K562 (cell line): ENCODE measurements at places on chromosomes 12 and 14.

- DNase-seq: no peak
These were observed 22.8 kb downstream of the APOBEC1 start for GRCh38 chr12:7642876-7643309.

DNA sequence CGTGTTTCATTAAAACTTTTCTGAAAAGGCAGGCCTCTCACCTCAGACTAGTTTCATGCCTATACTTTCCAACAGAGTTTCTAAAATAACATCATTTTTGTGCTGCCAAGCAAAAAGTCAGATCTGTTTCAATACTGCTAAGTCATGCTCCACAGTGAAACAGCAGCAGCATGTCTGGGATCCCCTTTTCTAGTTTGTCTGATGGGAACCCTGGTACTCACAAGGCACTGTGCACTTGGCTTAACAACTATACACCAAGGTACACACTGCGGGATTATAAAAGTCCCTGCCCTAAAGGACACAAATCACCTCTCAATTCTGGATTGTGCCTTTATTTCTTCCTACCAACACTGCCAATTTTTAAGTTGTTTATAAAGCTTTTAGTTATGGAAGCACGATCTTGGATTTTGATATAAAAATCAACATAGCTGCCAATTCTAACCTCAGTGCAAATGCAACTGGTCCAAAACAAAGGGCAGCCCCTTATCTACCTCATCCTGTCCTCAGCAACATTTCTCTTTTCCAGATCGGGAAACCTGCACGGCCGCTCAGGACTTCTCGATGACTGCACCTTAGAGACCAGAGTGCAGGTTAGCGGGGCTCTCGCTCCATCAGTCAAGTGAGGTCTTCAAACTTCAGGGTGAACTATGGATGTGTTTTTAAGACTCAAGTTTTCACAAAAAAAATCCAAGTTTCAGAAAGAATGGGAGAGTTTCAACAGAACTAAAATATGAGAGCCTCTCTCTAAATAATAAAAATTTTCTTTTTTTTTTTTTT, 1.7 kb upstream of the EIF5 start:
- DNase-seq: no peak

DNA sequence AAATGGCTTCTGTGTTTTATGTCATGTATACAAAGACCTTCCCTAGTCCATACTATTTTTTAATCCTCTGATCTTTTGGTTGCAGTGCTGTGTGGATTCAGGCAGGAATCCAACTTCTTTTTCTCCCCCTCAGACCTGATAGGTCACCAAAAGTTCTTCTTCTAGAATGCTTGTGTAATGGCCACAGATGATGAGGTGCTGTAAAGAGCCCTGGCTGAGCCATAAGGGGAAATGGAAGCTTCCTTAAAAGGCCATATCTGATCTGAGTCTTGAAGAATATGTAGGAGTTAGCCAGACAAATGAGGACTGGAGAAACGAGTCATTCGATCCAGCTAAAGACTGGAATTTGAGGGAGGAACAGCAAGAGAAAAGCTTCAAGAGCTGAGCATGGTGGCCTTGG, 353.9 kb downstream of the PCNX1 start:
- DNase-seq: no peak

- no peak for DNase-seq
These were observed 268.6 kb downstream of the BTG1 start for GRCh38 chr12:91877022-91877421.

DNA sequence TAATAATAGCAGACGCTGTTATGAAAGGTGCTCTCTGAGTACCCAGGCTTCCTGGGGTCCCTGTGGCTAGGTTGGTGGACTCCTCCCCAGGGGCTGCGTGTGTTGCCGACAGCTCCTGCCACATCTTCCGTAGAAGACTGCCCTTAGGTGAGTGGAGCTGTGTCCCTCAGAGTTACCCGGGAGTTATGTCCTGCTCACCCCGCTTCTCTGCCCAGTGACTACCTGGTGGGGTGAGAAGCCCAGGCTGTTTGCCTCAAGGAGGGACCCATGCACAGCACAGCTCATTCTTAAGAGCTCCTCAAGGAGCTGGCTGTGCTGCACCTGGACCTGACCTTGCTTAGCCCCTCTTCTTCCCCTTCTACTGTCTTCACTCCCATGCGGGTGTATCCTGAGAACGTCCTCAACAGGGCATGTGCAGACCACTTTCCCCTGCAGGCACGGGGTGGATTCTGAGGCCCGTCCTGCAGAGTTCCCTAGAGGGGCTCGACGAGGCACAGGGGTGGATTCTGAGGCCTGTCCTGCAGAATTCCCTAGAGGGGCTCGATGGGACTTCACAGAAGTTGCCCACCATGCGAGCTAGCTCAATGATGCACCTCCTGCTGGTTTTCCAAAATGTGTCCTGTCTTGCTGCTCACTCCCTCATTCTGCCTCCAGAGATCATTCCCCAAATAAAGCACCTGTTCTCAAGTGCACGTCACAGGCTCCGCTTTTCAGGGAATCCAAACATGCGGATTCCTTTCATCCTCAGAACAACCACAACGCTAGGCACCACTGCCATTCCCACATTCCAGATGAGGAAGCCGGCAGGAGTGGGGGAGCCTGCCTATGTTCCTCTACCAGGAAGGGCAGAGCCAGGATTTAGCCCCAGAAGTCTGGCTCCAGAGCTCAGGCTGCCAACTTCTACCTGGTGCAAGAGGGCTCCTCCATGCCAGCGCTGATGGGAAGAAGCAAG, 231.9 kb downstream of the GLT1D1 start:
- DNase-seq: no peak

DNA sequence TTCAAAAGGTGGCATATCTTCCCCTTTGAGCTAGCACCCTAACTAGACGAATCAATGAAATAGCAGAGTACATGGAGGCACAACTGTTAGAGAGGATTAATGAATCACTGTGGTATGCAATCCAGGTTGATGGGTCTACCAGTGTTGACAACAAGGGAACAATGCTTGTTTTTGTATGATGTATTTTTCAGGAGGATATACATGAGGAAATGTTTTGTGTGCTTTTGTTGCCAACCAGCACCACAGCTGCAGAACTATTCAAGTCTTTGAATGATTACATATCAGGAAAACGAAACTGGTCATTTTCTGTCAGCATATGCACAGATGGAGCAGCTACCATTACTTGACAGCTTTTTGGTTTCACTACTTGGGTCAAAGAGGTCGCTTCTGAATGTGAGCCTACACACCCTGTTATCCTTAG, 142.6 kb downstream of the GPHN start:
- no peak for DNase-seq

DNA sequence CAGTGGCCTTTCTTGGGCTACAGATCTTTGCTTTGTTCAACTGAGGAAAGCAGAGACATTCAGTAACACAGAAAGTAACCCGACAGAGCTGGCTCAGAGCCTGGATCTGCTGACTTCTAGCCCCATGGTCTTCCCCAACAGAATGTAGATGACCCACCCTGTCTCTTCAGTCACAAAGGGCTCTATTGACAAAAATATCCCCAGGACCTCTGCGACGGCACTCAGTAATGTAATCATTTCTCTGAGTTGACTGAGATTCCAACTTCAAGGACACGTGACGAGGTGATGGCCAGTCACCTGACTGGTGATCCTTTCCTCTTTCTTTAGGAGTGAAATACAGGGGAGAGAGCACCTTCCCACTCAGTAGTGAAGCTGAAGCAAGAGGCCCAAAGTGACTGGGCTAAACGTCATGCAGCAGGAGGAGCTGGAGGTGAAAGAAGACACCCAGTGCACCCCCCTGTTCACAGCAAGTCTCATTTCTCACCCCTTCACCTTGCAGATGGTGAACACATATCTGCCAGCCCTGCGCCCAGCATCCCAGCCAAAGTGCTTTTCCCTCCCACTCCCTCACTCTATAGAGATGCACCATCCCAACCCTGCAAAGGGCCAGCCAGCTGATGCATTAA, 179.2 kb upstream of the EGLN3 start:
- no peak for DNase-seq

- no peak for DNase-seq
These were observed 17.7 kb downstream of the ABCB9 start for GRCh38 chr12:122948605-122949004.

- DNase-seq: no peak
These were observed 747.3 kb downstream of the NRXN3 start for GRCh38 chr14:78917462-78917861.

- peak; percentile 87 for DNase-seq
These were observed 1.3 kb downstream of the PRPH start for GRCh38 chr12:49296034-49296835.

- DNase-seq: no peak
These were observed 689 bp upstream of the PDE3A start for GRCh38 chr12:20367583-20368113.

DNA sequence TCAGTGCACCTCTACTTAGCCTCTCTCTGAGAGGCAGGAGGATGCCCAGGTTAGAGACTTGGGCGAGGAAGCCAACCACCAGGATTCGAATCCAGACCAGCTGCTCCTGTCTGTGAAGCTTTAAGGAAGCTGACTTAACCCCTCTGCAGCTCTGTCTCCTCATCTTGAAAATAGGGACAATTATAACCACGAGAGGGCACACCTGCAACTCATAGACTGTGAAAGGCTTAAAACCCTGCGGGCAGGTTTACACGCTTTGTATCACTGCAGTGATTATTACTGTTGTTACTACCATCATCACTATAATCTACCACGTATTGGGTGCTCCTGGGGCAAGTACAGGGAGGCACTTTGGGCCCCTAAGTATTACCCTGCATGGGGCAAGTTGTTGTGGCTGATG, 379.8 kb downstream of the VRK1 start:
- DNase-seq: no peak

DNA sequence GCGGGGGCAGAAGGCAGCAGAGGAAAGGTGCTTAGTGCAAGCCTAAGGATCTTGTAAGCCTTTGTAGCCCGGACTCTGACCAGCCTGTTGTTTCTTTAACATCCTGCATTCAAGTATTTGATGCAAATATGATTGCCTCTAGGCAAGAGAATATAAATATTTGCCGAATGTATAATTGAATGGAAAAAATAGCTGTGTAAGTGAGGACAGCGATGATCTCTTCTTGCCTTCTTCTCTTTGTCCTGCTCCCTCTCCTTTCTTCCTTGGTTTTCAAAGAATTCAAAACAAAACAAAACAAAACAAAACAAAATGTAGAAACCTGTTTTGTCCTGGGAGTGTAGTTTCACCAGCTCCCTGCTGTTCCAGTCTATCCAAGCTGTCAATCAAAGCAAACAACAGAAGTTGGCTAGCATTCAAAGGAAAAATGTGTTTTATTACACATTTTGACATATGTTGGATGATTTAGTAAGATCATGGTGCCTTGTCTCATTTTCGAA, 74.9 kb upstream of the CPM start:
- DNase-seq: no peak

- DNase-seq: no peak
These were observed at the start of gene DPY19L2 for GRCh38 chr12:63668028-63668799. TSS of gene DPY19L2 (minus strand) at chr12:63668493. CDS start at chr12:63668393, 100 bp downstream.

GRCh38 chr12:94779485-94779884, 129.1 kb upstream of the TMCC3 start:
- DNase-seq: no peak

DNA sequence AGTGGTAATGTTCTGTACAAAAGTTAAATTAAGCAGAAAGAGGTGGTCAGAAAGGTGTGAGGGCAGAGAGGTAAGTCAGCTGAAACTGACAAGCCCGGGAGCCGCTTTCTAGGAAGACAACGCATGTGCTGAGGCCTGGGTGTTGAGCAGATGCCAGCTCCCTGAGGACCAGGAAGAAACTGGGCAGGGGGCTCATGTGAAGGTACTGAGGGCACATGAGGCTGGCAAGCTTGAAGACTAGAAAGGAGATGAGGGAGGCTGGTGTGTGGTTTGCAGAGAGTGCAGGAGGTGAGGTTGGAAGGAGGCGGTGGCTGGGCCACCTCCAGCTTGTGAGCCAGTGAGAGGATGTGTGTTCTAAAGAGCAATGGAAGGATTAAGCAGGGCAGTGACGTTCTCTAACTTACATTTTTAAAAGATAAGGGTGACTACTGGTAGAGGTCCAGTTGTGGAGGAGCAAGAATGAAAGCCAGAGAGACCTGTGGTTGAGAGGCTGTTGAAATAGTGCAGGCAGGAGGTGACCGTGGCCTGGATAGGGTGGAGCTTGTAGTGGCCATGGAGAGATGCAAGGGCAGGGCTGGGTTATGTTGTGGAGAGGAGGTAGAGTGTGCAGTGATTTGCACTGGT, 29.1 kb downstream of the ZNF664 start:
- no peak for DNase-seq

- no peak for DNase-seq
These were observed 6.8 kb downstream of the KMT5A start for GRCh38 chr12:123390498-123391426.

DNA sequence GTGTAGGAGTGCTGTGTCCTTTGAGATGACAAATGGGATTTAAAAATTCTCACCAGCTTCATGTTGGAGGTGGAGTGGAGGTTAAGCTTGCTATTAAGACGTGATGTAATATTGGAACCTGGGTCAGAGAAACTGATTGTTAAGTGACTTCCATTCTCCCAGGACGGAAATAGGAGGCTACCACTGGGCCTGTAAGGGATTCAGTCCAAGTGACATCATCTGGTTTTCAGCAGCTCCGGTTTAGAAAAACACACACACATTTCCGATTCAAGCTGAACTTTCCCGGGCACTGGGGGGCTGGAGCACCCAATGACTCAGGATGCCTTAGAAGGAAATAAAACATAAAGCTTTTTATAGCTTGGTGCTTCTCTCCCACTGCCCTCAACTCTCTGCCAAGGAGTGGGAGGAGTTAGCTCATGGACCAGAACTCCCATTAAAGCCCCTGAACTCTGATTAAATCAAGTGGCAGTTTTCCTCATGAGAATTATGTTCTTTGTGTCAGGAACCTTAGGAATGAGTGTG, 12.4 kb downstream of the CALM1 start:
- DNase-seq: no peak

GRCh38 chr12:75606151-75606550, 94.7 kb upstream of the KRR1 start:
- DNase-seq: no peak

- no peak for DNase-seq
These were observed 78.0 kb downstream of the KITLG start for GRCh38 chr12:88501972-88502938.

DNA sequence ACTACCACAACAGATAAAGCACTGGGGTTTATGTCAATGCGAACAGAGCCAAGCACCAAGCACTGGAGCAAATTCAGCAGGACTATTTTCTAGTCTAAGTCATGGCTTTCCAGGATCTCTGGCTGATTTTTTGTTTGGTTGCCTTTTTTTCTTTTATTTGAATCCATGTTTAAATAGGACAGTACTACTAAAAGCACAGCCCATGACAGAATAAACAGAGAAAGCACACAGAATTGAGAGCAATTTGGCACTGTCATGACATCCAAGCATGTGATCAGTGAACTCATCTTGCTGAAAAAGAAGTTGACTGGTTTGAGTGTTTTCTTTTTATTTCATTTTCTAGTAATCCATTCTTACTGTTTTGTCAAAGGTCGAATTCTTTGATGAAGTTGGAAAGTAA, 23.1 kb upstream of the RERG start:
- no peak for DNase-seq

GRCh38 chr14:33642080-33642479, 308.8 kb downstream of the EGLN3 start:
- DNase-seq: no peak

DNA sequence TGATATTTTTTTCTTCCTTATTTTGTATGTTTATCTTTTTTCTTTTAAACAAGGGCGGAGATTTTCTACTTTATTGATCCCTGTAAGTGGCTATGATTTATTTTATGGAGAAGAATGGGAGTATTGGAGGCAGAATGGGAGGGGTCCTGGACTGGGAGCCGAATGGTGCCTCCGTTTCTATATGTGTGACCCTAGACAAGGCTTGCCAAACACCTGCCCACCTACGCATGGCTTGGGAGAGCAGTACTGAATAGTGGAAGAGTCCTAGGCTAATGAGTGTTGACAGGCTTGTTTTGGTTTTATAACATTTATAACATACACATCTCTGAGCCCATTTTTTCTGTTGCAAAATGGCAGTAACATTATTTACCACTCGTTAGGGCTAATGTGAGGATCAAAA, 29.0 kb downstream of the STK38L start:
- no peak for DNase-seq
